ENCODE measurements at places on chromosomes 4 and X.

- no peak for DNase-seq
- H3K27me3 ChIP-seq = no peaks in the 10 kb centered on the region
- no peak overlapping the region for H3K27ac ChIP-seq
- H3K4me1 ChIP-seq = no peaks in the 10 kb centered on the region
- H3K4me3 ChIP-seq = no peak overlapping the region
These were observed 91.5 kb upstream of the S100G start for GRCh38 chrX:16558489-16558888.

DNA sequence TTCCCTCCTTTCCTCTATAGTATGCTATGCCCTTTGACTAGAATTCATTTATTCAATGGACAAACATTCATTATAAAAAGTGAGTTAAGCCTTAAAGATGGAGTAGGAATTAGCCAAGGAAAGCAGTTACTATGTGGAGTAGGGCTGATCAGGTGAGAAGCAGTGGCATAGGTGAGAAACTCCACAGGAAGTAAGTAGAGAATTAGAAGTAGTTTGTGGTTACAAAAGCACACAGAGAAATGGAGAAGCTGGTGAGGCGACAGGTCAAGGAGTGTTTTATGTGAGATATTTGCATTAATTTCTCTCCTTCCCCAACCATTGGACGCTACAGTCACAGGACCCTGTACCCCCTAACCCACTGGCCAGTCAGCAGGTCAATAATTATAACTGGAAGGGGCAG is 30.6 kb downstream of the SETD7 start:
- H3K27ac ChIP-seq = no peak overlapping the region
- peaks cover 29% of the 10 kb centered on the region for H3K4me1 ChIP-seq
- H3K27me3 ChIP-seq = no peaks in the 10 kb centered on the region
- no peak for DNase-seq
- peaks cover 4% of the 10 kb centered on the region for H3K36me3 ChIP-seq

DNA sequence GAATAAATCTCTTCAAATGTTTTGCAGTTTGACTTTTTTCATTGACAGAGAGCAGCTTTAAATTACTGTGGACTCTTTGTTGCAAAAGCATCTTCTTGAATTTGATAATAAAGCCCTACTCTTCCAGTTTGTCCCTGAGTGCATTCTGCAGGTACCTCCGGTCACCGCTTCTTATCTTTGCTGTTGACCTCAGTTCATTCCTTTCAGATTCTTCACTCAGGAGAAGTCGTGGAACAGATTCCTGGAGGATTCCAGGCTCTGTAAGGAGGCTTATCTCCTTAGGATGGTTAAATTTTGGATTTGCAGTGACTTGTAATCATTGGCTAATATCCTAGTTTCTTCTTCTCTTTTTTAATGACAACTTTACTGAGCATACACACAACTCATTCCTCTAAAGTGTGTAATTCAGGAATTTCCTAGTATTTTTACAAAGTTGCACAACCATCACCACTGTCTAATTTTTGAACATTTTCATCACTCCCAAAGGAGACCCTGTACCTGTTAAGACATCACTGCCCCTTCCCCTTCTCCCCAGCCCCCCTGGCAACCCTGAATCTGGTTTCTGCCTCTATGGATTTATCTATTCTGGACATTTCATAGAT is 22.0 kb downstream of the TBL1X start:
- H3K4me3 ChIP-seq = no peak overlapping the region
- no peak for DNase-seq
- no peaks in the 10 kb centered on the region for H3K36me3 ChIP-seq
- no peaks in the 10 kb centered on the region for H3K27me3 ChIP-seq
- H3K4me1 ChIP-seq = no peaks in the 10 kb centered on the region

GRCh38 chr4:54155936-54156335 is 56.0 kb downstream of the GSX2 start:
- no peak overlapping the region for H3K4me3 ChIP-seq
- H3K27me3 ChIP-seq = no peaks in the 10 kb centered on the region
- H3K4me1 ChIP-seq = no peaks in the 10 kb centered on the region
- DNase-seq = no peak

GRCh38 chr4:133147286-133147821 is 1.7 kb upstream of the PCDH10 start:
- H3K4me3 ChIP-seq = no peak overlapping the region
- H3K27me3 ChIP-seq = peaks cover 2% of the 10 kb centered on the region
- no peak for DNase-seq
- no peak overlapping the region for H3K27ac ChIP-seq
- H3K4me1 ChIP-seq = no peaks in the 10 kb centered on the region

DNA sequence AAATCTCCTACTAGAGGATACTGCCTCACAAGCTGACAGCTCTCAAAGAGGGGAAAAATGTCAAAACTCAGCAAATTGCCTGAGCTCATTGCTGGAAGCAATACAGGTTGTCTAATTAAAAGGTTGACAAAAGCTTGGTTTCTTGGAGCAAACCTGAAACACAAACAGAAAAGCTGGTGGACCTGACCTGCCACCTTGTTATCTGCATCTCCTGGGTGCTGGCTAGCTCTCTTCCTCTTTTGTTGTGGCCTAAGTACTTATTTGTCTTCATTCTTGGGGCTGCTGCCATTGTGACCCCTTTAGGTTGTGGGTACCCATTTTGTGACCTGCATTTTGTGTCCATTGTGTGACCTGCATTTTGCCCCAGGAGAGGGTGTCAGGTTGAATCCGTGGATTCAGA is 184.5 kb downstream of the KIT start:
- no peaks in the 10 kb centered on the region for H3K4me1 ChIP-seq
- H3K27ac ChIP-seq = no peak overlapping the region
- no peaks in the 10 kb centered on the region for H3K36me3 ChIP-seq
- H3K27me3 ChIP-seq = no peaks in the 10 kb centered on the region
- DNase-seq = no peak

GRCh38 chr4:5472160-5472591 is 236.2 kb downstream of the EVC2 start:
- no peaks in the 10 kb centered on the region for H3K27me3 ChIP-seq
- no peaks in the 10 kb centered on the region for H3K36me3 ChIP-seq
- no peak overlapping the region for H3K27ac ChIP-seq
- no peak for DNase-seq

- no peaks in the 10 kb centered on the region for H3K4me1 ChIP-seq
- no peak overlapping the region for H3K4me3 ChIP-seq
- no peak overlapping the region for H3K27ac ChIP-seq
- no peak for DNase-seq
- H3K36me3 ChIP-seq = no peaks in the 10 kb centered on the region
- no peaks in the 10 kb centered on the region for H3K27me3 ChIP-seq
These were observed 91.6 kb upstream of the EFHC2 start for GRCh38 chrX:44435047-44435446.

GRCh38 chr4:166432125-166432524 is 559.1 kb downstream of the TLL1 start:
- no peaks in the 10 kb centered on the region for H3K4me1 ChIP-seq
- H3K27ac ChIP-seq = no peak overlapping the region
- no peak for DNase-seq
- H3K36me3 ChIP-seq = no peaks in the 10 kb centered on the region
- no peaks in the 10 kb centered on the region for H3K27me3 ChIP-seq

GRCh38 chrX:55143621-55144020 is 54.8 kb downstream of the PAGE2 start:
- no peaks in the 10 kb centered on the region for H3K4me1 ChIP-seq
- no peak overlapping the region for H3K4me3 ChIP-seq
- no peak for DNase-seq
- no peaks in the 10 kb centered on the region for H3K36me3 ChIP-seq
- H3K27ac ChIP-seq = no peak overlapping the region

- DNase-seq = no peak
- H3K27me3 ChIP-seq = no peaks in the 10 kb centered on the region
- H3K27ac ChIP-seq = no peak overlapping the region
- no peaks in the 10 kb centered on the region for H3K4me1 ChIP-seq
- no peak overlapping the region for H3K4me3 ChIP-seq
These were observed 48.7 kb downstream of the HDX start for GRCh38 chrX:84453351-84454246.

DNA sequence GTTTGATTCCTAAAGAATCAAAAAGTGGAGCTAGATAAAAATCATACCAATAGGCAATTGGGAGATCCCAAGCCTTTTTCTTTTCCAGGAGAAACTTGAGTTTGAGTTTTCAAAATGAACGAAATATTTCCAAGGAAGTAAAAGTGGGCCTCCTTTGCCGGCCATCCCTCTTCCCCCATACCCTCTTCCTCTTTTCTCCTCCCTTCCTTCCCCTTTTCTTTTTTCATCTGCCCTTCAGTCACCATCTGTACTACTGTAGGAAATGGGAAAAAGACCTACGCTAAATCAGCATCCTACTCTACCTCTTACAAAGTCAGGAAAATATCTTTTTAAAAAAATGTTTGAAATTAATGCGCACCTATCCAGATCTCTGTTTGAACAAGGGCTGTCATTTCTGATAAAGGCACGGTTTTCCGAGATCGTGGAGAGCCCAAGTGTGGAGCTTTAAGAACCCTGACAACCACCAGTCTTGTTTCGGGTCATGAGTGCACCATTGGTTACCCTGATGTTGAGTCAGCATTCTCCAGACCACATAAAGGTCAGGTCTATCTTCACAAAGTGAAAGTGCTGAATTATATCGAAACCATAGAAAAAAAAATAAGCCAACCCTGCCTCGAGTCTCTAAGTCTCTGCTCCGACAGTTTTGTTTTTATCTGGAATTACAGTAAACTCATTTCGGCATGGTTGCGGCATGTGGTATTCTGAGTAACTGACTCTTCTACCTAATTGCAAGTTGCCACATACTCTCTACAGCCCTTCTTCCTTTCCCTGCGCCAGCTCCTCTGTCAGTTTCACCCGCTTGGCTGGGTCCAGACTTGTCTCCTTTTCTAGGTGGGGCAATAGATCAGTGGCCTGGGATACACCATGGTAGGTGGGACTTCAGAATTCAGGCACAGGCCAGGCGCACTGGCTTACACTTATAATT is 140.2 kb upstream of the KLF3 start:
- H3K4me1 ChIP-seq = peaks cover 2% of the 10 kb centered on the region
- no peaks in the 10 kb centered on the region for H3K27me3 ChIP-seq
- DNase-seq = no peak
- no peaks in the 10 kb centered on the region for H3K36me3 ChIP-seq

DNA sequence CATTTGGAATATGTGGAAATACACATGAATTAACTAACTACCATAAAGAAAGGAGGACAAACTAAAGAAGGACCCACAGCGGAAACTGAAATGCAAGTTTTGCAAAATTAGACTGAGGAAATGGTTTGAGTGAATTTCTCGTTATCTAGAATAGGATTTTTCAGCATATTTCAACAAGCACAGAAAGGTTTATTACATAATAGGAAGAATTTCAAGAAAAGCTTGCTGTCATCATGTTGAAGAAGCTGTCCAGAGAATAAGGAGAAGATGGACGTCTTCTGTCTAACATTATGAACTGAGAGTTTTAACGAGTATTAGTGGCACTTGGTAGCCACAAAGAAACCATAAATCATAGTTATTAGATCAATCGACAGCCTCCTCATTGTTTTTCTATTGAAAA is 45.0 kb downstream of the TEC start:
- H3K4me1 ChIP-seq = no peaks in the 10 kb centered on the region
- no peak overlapping the region for H3K4me3 ChIP-seq
- no peaks in the 10 kb centered on the region for H3K36me3 ChIP-seq
- no peak for DNase-seq
- no peaks in the 10 kb centered on the region for H3K27me3 ChIP-seq

DNA sequence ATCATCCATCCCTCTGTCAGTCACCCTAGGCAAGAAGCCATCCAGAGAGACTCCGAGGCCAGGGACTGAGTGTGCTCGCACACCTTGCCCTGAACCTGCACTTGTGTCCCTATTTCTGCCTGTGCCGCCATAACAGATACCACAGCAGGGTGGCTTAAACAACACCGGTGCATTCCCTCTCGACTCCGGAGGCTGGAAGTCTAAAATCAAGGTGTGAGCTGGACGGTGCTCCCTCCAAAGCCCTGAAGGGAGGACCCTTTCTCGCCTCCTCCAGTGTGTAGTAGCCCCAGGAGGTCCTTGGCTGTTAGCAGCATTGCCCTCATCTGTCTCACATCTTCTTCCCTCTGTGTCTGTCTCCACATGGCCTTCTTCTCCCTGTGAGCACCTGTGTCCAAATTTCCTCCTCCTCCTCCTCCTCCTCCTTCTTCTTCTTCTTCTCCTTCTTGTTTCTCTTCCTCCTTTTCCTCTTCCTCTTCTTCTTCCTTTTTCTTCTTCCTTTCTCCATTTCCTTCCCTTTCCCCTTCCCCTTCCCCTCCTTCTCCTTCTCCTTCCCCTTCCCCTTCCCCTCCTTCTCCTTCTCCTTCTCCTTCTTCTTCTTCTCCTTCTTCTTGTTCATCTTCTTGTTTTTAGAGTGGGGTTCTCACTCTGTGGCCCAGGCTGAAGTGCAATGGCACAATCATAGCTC is 98.1 kb upstream of the ENPP6 start:
- no peak overlapping the region for H3K4me3 ChIP-seq
- no peaks in the 10 kb centered on the region for H3K36me3 ChIP-seq
- DNase-seq = no peak

DNA sequence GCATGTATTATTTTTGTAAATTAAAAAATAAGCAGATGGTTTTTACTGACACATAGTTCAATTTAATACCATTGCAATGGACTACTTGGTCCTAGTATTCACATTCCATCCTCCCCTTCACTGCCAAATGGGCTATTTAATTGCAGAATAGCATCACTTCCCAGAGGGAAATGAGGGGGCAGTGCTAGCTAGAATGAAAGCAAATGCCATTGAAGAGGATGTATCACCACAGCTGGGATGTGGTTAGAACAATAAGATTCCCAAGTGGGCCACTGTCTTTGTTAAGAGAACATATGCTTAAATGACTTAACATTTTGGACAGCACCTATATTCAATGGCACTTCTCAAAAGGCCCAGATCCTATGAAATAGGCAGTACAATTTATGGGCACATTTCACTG is 224.7 kb downstream of the RBMX2 start:
- no peaks in the 10 kb centered on the region for H3K36me3 ChIP-seq
- no peaks in the 10 kb centered on the region for H3K4me1 ChIP-seq
- no peak overlapping the region for H3K27ac ChIP-seq
- no peak overlapping the region for H3K4me3 ChIP-seq
- H3K27me3 ChIP-seq = no peaks in the 10 kb centered on the region

DNA sequence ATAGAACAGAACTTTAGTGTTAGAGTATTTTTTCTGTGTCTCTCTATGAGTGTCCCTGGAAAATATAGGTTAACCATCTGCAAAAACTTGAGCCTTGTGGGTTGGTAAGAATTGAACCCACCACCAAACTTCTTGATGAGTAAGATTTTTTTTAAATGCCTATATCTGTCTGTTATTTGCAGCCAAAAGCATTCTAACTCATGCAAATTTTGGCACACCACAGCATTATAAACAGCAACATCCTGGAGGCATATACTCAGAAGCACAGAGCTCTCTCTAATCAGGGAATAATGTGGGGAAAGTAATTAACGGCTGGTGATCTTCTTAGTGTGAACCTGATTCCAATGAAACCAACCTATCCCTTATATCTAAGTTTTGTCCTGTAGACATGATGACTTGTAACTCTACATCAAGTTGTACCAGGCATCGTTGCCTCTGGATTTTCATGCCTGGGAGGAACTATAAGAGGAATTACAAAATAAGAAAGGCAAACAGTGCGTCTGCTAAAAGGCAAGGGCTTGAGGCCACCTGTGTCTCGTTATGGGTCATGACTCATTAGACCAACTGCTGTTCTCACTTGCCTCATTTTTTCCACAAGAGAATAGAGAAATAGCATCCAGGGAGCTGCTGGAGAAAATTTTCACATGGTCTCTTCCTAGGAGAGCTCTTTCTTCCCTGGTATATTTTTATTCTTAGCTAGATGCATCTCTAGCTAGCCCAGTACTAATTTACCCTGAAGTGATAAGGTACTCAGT is 202.4 kb downstream of the CHIC2 start:
- no peaks in the 10 kb centered on the region for H3K4me1 ChIP-seq
- no peak overlapping the region for H3K27ac ChIP-seq
- no peak for DNase-seq
- H3K36me3 ChIP-seq = no peaks in the 10 kb centered on the region

- H3K36me3 ChIP-seq = no peaks in the 10 kb centered on the region
- peak overlapping the region; percentile 97 for H3K27ac ChIP-seq
- H3K27me3 ChIP-seq = no peaks in the 10 kb centered on the region
- no peak overlapping the region for H3K4me3 ChIP-seq
These were observed 1.5 kb upstream of the CTBP1 start for GRCh38 chr4:1250527-1250812.
